Activated naive CD4-positive, alpha-beta T cell treated with Interleukin-2 at 50 U/mL for 16 hours (primary cell): ENCODE measurements at places on chromosomes 16 and 17.
A peak's percentile ranks its signal among the peaks of the same experiment; 100 is the strongest.

- no peak for DNase-seq
Measured at GRCh38 chr16:74622005-74622404, 15.1 kb upstream of the GLG1 start.

DNA sequence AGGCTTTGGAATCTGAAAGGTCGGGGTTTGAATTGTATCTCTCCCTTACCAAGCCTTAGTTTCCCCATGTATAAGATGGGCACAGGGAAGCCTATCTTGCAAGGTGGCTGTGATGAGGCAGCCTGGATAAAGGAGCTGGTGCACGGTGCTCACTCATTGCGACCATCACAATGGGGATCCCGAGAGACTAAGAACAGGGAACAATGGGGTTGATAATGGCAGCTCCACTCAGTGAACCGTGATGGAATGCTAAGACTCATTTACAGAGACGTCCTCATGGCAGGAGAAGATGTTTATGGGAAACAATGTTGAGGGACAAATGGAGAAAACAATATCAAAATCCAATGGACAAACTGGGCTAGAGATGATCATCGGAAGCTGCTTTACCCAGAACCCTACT lies 81.8 kb downstream of the SPACA3 start:
- DNase-seq = no peak

DNA sequence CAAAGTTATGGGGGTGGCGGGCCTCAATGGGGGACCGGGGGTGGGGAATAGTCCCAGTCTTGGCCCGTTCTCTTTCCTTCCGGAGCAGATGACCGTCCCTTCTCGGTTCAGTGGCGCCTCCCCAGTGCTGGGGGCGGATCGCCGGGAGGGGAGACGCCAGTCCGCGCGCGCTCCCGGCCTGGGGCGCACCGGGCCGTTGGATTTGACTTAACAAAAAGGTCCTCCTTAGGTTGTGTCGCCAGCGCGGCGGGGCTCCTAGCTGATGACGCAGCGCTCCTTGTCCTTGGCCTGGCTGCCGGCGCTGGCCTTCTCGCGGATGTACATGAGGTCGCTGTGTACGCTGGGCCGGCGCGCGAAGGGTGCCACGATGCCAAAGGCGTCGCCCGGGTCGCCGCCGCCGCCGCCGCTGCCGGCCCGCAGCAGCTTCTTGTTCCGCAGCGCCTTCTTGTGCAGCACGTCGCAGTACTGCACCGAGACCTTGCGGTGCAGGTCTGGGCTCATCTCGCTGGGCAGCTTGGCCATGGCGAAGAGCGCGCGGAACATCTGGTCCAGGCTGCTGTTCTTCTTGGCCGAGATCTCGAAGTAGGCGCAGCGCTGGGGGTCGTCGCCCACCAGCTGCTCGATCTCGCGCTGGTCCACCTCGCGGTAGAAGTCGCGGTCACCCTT lies 1.2 kb downstream of the RASD1 start:
- peak; percentile 19 for DNase-seq

DNA sequence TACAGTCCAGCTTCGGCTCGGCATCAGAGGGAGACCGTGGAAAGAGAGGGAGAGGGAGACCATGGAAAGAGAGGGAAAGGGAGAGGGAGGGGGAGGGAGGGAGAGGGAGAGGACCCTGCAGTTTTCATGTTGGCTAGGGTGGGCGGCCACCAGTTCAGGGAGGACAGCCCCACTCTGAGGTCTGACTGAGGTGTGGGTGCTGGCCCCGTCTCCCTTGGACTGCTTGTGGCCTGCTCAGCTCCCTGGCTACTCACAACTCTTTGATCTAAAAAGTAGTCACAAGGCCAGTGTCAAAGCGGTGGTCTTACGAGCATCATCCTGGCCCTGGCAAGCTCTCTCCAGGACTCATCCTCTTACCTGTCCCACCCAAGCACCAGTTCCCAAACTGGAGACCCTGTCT lies 9.4 kb downstream of the COX4I1 start:
- no peak for DNase-seq

DNA sequence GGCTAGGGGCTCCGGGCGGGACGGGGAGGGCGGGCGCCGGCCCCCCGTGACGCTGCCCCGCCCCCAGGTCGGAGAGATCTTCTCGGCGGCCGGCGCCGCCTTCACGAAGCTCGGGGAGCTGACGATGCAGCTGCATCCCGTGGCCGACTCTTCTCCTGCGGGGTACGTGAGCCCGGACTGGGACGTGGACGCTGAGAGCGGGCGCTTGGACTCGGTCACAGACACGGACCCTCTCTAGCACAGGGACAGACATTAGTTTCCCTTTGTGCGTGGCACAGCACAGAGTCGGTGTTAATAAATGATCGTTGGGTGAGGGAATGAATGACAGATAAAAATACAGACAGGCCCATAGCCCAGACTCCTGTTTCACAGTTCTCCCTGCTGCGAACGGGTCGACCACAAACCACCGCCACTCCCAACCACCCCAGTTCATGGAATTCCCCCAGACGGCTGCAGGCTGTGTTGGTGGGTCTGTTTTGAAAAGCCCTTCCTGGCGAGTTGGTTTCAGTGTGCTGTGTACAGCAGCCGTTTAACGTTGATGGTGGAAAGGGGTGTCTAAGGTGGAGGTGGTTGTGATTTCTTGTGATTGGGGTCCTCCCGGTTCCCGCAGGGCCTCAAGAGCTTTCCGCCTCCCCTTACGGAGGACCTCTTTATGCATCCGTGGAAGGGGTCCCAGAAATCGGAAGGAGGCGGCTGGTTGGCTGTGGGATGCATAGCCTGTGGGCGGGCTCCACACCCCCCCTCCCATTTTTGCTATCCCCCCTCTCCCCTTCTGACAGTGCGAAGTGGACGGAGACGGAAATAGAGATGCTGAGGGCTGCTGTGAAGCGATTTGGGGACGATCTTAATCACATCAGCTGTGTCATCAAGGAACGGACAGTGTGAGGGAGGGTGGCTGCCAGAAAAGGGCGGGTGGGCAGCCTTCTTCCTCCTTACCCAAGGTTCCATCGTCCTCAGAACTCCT lies 2.9 kb downstream of the RNASEK start:
- peak; percentile 82 for DNase-seq

GRCh38 chr17:43906951-43907424 lies 348 bp downstream of the MPP2 start:
- DNase-seq = no peak

GRCh38 chr17:72927146-72927545 lies 165.3 kb downstream of the SLC39A11 start:
- DNase-seq = no peak

- DNase-seq = no peak
Measured at GRCh38 chr16:6483469-6484033, 849.1 kb upstream of the RBFOX1 start.

GRCh38 chr16:91484-91883 lies 13.5 kb downstream of the MPG start:
- DNase-seq = no peak

DNA sequence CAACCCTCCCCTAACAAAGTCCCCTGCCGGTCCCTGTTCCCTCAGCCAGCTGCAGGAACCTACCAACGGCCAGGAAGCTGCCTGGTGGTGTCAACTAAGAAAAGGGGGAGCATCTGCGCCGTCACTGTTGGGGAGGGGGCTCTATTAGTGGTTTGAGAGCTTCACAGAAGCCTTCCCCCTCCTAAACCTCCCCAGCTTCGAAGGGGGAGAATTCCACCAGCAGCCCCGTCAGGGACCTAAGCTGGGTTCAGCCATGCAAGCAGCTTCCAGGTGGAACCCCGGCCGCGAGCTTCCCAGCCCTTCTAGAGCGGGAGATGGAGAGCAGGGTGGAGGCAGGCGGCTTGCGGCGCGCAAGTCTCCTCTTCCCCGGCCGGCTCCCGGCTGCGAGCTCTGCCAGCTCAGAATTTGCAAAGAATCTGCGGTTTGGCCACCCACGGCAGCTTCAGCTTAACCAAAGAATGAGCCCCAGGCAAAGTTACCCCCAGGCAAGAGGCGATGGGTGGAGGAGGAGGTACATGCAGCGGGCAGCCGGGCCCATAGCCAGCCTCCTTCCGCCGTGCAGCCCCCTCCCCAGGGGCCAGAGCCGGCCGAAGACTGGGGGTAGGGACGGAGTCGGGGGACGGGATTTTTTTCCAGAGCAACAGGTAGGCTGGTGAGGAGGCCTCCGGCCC lies 33.7 kb downstream of the DDX19A start:
- peak; percentile 87 for DNase-seq

- no peak for DNase-seq
Measured at GRCh38 chr17:18318117-18318516, 3.0 kb downstream of the SMCR8 start.

DNA sequence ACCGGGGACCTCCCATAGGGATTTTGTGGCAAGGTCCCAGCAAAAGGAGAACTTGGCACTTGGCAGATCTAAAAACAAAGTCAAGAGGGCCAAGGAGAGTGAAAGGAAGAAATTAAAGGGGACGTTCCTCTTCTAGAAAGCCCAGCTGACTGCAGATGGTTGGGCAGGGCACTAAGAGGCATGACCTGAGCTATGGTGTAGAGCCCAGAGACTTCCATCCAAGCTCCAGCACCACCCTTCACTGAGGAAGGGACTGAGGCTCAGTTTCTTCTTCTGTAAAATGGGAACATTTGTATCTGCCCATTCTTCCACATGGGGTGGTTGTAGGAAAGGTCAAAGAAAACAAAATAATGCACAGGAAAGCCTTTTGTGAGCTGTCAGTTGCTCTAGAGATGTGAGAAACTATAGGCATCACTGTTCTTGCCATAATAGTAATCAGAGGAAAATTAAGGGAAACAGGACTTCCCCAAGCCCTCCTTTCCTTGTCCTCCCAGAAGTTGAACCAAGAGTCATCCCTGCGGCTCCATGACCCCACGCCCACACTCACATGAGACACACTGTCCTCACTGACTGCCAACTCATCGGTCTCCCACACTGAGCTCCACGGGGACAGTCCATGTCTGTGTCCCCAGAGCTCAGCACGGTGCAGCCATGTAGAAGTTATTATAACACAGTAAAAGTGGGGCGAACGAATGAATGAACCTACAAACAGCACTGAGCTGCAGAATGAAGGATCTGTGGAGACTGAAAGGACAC lies 10.4 kb downstream of the CD300LF start:
- no peak for DNase-seq

DNA sequence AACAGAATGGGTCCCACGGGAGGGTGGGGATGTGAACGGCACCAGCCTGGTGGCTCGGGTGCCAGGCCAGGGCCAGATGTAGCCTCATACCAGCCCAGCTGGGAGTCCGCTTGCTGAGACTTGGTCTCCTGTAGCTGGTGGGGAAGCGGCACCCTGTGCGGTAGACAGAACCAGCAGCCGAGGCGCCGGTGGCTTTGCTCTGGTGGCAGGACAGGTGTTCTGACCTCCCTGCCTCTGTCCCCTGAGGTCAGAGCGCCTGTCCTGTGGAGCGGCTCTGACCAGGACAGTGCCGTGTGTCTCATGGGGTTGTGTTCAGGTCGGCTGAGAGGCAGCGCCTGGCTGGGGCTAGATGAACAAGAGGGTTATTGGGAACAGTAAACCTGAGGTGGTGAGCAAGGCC lies 20.1 kb downstream of the RAB40C start:
- DNase-seq = no peak

- no peak for DNase-seq
Measured at GRCh38 chr16:3596101-3596861, 15.1 kb downstream of the SLX4 start.

DNA sequence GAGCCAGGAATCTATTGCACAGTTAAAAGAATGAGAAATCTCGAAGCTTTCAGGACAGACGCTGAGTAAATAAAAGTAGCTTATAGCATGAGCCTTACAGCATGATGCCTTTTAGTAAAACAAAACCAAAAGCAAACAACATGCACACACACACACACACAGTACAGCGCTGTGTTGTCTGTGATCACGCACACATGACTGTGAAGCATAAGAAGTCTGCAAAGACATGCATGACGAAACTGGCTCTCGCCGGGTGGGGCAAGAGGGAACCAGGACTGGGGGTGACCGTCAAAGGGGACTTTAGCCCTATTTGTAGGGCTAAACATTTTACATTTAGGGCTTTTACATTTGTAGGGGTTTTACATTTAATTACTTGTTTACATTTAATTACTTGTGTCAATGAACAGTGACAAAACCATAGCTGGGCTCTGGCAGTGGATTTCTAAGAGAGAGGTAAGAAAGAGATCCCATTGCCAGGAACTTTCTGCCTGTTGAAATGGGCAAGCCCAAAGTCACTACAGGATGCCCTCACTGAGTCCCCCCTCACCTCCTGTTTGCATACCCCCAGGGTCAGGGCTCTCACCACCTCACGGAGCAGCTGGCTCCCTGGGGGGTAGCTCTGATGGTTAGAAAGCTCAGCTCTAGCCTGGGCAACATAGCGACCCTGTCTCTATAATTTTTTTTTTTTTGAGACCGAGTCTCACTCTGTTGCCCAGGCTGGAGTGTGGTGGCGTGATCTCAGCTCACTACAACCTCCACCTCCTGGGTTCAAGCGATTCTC lies 2.0 kb upstream of the TNFRSF13B start:
- no peak for DNase-seq

- DNase-seq = no peak
Measured at GRCh38 chr17:6712058-6712853, 913 bp downstream of the SLC13A5 start.

- no peak for DNase-seq
Measured at GRCh38 chr17:3780986-3781385, 20.0 kb downstream of the ITGAE start.

GRCh38 chr17:74861662-74862107 lies 2.0 kb upstream of the GRIN2C start:
- DNase-seq = no peak
